ENCODE measurements at places on chromosomes 6 and 20. TPM values are rescaled to one million over a fixed set of nuclear protein-coding genes. Genes with fewer than 3 reads are reported as not detected.

Gene SNAP91
- total RNA-seq, result not detected

GRCh38 chr6:111550953-111551352 is 54.7 kb downstream of the TRAF3IP2 start:
- H3K36me3 ChIP-seq, result no peaks in the 10 kb centered on the region
- DNase-seq, result no peak
- no peak overlapping the region for H3K4me3 ChIP-seq
- peak overlapping the region; percentile 87 for H3K27ac ChIP-seq

DNA sequence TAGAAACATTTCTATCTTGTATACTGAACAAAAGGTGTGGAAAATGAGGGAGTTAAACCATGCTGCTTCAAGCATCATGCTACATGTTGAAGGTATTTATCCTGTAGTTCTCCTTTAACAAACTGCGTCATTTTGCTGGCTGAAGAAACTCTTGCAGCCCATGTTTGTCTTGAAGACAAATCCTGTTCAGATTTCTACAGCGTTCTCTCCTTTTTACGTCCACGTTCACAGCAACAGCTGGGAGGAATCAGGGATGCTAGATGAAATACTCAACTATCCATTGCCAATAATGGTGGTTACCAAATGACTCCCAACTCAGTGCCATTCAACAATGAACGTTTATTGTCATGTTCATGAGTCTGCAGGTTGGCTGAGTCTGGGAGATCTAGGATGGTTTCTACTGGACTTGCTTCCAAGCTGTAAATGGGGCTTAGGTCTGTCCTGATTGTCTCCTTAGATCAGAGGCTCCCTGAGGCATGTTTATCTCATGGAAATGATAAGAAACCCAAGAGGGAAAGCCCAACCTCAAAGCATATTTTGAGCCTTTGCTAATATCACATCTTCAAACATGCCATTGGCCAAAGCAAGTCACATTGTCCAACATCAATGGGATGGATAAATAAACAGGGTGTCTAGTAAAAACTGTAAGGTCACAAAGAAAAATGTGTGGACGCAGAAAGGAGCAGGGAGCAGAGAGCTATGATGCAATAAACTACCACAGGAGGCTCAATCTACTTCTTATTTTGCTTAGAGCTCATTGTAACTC is 2.7 kb upstream of the PLCB1 start:
- peaks cover 14% of the 10 kb centered on the region for H3K4me1 ChIP-seq
- H3K4me3 ChIP-seq, result no peak overlapping the region
- H3K36me3 ChIP-seq, result no peaks in the 10 kb centered on the region
- no peak for DNase-seq
- H3K27ac ChIP-seq, result no peak overlapping the region
- no peaks in the 10 kb centered on the region for H3K27me3 ChIP-seq

GRCh38 chr6:147859071-147859470 is 350.6 kb downstream of the SAMD5 start:
- no peaks in the 10 kb centered on the region for H3K4me1 ChIP-seq
- no peak overlapping the region for H3K27ac ChIP-seq
- H3K27me3 ChIP-seq, result no peaks in the 10 kb centered on the region
- H3K36me3 ChIP-seq, result no peaks in the 10 kb centered on the region

Gene DHX35
- 8.7 TPM for total RNA-seq

DNA sequence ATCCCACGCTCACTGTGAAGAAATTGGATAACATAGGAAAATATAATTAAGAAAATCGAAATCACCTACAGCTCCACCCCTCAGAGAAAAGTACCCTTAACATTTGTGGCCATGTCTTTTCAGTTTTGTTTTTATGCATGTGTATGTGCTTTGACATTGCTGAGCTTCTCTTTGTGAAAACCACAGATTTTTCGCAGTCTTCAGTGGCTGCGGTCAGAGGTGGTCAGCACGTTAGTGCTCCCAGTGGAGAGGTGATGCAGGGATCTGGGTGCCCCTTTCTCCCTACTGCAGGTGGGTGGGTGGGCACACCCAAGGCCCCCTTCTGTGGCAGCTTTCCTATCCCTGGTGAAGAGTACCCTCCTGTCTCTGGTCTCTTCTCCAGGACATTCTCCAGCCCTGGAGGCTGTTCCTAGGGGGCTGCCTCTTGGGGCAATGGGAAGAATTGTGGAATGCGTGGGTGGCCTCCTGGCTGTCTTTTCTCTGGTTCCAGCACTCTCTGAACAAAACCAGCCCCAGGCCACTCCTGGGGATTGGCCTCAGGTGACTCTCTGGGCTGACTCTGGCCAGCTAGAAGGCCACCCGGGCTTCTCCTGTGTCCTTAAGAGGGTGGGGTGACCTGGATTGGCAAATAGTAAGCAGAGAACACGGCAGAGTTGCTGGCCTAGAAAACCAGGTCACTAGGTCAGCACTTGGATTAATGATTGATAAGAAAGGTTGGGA is 49.8 kb upstream of the FANCE start:
- DNase-seq, result no peak
- no peaks in the 10 kb centered on the region for H3K27me3 ChIP-seq
- no peak overlapping the region for H3K4me3 ChIP-seq
- no peak overlapping the region for H3K27ac ChIP-seq
- no peaks in the 10 kb centered on the region for H3K36me3 ChIP-seq
- H3K4me1 ChIP-seq, result peaks cover 6% of the 10 kb centered on the region

GRCh38 chr6:22155551-22155950 is 141.3 kb downstream of the PRL start:
- no peaks in the 10 kb centered on the region for H3K36me3 ChIP-seq
- no peak for DNase-seq
- no peaks in the 10 kb centered on the region for H3K27me3 ChIP-seq
- no peak overlapping the region for H3K27ac ChIP-seq
- H3K4me3 ChIP-seq, result no peak overlapping the region

Gene DYNLT2
- total RNA-seq, result 0.29 TPM

All from gastrocnemius medialis (tissue), 4 donors.